ENCODE measurements at places on chromosomes 6 and 20.

GRCh38 chr20:36394340-36394965 lies 88.3 kb downstream of the DLGAP4 start:
- DNase-seq: no peak

GRCh38 chr6:72819609-72820008 lies 197.7 kb downstream of the KCNQ5 start:
- no peak for DNase-seq

DNA sequence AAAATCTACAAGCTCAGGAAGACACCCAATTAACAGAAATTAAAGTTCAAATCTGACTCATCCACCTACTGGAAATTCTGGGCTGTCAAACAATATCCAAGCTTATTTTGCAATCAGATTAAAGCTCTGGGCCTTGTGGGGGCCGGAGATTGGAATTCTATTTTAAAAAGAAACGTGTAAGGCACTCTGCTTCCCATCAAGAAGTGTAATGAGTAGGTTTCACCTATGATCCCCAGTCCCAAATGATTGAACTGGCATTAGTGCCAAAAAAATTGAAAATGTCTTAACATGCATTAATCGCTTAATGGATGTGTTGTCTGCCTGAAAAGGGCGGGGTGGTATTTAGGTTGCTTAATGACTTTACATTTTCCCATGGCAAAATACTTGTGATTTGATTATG lies 542.4 kb upstream of the BTBD3 start:
- no peak for DNase-seq

GRCh38 chr6:112251171-112251875 lies 3.0 kb downstream of the LAMA4 start:
- no peak for DNase-seq

DNA sequence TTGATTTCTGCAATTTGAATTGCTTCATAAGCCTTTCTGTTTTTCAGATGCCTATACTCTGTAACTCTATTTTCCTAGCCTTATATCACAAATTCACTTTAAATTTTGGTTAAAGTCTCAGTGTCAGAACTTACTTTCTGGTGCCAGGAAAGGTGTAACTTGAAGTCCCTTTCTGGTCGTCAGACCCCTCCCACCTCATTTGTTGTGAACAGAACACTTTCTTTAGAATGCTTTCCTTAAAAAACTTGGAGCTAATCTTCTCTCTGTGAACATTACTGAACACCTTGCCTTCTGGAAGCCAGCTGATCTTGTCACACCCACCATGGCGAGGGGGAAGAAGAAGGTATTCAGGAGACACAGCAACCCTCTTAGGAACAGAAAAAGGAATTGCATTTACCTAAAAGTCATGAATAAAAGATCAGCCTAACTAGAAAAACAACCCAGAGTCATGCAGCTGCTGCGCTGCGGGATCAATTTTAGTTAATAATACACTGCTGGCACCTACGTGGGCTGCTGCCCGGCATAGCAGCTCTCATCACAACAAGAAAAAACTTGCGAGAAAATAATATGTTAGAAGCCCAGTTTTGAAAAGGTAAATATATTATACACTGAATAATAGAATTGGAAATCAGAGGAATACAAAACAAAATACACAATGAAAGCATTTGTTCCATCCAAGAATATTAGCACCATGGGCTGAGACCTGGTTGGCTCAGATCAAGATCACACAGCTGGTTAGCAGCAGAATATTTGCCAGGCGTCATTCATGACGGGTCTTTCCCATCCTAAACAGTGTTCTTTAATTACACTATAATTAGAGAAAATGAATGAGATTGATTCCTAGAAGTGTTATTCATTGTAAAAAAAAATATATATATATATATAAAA lies 5.8 kb upstream of the FAM217A start:
- DNase-seq: no peak

DNA sequence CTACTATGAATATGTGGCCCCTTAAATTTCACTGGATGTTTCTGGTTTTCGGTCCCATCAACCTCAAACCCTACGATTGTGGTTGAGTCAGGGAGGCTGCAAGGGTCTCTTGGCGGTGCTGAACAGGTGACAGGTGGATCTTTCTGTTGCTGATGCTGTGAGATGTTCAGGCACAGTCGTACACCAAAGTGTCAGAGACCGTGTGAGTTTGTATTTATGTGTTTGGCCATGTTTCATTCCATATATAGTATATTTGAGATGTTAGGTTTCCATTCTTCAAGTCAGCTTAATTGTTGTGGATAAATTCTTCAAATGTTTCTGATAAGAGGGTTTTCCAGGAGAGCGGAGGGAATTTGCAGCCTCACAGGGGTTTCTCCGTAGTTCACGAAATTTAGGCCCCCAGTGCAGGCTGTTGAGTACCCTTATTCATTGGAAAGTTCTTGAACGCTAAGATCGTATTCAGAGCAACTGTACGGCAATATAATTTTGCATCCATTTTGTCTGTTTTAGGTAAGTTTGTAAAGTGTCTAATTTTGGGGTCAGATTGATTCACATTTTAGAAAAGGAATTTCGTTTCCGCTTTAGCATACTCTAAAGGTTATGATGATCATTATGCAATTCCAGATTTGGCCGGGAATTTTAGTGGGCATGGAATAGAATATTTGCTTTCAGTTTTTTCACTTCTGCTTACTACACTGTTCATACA lies 1.2 kb downstream of the TAB2 start:
- DNase-seq: no peak

GRCh38 chr6:20183706-20184105 lies 28.6 kb downstream of the MBOAT1 start:
- no peak for DNase-seq

DNA sequence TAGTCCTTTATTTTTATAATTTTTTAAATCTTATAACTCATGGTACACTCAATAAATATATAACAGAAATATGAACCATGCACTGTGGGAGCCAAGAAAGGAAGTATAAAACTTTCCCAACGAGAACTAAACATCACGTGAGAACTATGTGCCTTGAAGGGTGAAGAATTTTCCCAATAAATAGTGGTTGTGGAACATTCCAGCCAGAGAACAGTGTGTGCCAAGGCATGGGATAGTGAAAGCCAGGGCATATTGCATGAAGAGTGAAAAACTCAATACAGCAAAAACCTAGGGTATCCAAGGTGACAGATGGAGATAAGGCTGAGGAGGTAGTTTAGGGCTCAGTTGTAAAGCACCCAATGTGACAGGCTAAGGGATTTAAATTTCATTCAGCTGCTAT lies 86.1 kb downstream of the SIM1 start:
- no peak for DNase-seq

GRCh38 chr6:157058574-157058973 lies 264.7 kb downstream of the TMEM242 start:
- no peak for DNase-seq

- DNase-seq: peak; percentile 82
These were observed 11.0 kb downstream of the SLC29A1 start for GRCh38 chr6:44234101-44235025.

DNA sequence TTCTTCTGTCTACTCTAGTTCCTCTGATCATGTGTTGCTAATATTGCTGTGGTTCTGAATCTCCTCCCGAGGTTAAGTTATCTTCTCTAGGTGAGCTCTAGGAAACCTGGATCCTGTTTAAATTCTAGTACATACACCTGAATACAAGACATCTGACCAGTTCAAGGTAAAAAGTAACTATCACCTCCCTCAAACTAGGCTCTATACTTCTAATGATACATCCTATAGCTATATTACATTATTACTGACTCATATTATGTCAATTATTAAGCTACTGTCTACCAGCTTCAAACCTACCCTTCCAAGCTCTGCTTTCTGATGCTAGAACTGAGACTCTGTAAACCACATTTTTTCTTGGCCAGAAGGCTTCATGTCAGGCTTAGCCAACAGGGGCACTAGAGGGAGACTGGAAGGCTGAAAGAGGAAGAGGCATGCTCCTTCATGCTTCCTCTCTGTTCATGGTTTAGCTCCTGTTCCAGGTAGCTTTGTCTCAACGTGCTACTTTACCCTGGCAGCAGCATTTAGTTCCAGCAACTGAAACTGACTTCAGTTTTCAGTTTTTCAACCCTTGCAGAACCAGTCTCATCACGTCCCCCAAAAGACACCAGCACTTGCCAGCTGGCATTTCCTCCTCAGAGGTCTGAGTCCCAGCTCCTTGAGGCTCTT lies 148.4 kb upstream of the TOP1 start:
- DNase-seq: no peak

DNA sequence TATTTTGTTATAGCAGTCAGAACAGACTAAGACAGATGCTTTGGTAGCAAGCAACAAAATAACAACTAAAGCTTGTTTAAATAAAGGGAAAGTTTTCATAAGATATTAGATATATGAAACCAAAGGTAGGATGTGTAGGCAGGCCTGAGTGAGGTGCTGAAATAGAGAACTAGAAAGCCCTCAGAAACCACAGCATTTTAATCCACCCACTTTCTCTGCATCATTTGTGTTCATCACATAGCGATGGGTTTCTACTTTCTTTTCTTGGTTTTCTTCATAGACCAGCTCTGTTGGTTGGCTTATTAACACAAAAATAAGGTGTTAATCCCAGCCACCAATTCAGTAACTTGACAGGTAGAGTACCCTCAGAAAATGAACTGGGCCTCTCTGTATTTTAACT lies 58.6 kb downstream of the RPS12 start:
- no peak for DNase-seq

- DNase-seq: no peak
These were observed 279.4 kb downstream of the RFPL4B start for GRCh38 chr6:112626468-112627082.

DNA sequence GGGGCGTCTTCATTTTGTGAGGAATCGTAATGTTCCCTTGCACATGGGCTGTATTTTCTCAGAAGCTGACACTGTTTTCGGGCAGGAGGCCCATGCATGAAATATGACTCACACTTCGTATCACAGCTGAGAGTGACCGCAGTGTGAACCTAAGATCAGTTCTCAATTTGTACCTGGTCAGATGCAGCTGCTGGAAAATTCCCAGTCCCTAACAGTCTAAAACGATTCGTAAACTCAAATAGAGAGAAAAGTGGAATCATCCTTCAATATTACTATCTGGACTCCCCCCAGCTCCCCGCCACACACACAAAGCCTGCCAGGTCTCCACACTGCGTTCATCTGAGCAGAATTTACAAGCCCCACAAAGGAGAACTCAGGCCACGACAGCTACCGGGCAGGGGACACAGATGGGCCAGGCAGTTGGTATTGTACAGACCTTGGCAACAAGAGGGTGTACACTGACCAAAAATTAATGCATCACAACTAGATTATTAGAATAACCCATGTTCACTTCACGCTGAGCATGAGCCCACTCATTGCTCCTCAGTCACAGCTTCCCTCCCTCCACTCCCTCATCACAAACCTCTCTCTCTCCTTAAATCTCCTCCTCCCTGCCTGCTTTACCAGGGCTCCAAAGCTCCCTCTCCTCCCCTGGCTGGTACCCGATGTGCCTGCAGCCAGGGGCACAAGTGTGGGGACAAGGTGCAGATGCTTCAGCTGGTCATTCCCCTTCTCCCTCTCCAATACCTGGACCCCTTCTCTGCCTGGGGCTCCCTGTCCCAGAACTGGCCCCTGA lies 488.4 kb downstream of the PREX1 start:
- no peak for DNase-seq

DNA sequence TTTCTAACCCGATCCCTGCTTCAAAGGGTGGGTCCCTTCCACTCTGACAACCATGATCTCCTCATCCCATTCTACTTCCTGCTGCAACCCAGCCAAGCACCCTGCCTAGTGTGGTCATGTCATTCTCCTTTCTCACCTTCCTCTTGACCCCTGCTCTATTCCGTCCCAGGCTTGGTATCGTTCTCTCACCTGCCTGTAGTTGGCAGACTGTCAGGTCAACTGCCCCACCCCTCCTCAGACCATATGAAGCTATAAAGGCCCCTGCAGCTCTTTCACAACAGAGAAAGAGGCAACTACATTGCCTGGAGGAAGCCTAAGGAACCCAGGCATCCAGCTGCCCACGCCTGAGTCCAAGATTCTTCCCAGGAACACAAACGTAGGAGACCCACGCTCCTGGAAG lies at the start of gene MUC21:
MUC21 (plus strand) TSS at position 280 of the 400 bp plus-strand sequence. CDS start 241 bp downstream, outside the sequence.
- DNase-seq: no peak

DNA sequence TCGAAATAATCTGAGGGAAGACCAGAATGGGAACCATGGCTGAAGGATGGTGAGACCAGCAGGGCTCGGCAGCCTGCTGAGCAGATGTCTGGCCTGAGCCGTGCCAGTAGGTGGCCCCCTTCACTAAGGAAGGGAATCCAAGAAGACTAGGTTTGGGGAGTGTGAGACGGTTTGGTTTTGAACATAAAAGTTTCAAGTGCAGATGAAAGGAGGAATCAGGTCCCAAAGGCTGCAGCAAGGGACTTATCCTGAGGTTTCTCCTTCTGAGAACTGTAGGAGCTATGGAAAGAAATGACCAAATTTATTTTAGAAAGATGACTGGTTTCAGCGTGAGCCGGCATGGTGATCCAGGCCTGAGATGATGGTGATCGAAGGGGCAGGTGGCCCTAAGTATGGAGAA lies 4.6 kb upstream of the OSER1 start:
- DNase-seq: no peak

DNA sequence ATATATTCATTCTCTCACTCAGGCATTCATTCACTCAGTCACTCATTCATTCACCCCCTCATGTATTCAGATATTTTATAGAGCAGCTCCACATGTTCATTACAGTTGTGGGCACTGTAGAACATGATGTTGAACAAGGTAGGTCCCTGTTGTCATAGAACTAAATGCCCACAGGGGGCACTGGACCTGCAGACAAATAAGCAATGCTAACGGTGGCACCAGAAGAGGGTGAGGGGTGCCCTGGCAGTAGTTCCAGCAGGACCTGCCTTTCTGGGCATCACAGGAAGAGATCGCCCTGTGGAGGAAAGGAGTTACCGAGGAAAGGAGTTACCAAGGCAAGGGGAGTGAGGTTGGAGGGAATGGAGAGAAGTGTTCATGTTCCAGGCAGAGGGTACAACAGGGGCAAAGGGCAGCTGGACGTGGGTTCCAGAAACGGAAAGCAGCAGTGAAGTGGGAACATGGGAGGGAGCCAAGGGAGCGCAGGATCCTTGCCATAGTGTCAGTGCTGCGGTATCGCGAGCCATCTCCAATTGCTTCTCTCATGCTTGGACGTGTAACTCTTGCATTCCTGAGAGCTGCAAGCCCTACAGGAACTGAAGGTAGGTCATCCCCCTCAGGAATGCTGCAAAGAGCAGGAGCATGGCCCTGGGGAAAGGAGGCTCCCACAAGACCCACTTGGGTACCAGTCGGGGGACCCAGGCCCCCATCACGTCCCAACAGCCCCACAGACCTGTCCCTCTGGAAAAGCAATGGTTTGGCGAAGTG lies 128.2 kb downstream of the EDN3 start:
- no peak for DNase-seq

- DNase-seq: no peak
These were observed 31.3 kb downstream of the SLC22A3 start for GRCh38 chr6:160379466-160379865.

- no peak for DNase-seq
These were observed 131.6 kb downstream of the SGK1 start for GRCh38 chr6:134186355-134186754.

- no peak for DNase-seq
These were observed 916 bp upstream of the SUN5 start for GRCh38 chr20:33005132-33005566.

- DNase-seq: no peak
These were observed 108.7 kb upstream of the LY86 start for GRCh38 chr6:6479785-6480184.

Data from frontal cortex (tissue), 4 donors.